ENCODE measurements at places on chromosomes 12 and 14. TPM values are rescaled to one million over a fixed set of nuclear protein-coding genes. Genes with fewer than 3 reads are reported as not detected.

The NFE2 gene
- not detected for total RNA-seq

DNA sequence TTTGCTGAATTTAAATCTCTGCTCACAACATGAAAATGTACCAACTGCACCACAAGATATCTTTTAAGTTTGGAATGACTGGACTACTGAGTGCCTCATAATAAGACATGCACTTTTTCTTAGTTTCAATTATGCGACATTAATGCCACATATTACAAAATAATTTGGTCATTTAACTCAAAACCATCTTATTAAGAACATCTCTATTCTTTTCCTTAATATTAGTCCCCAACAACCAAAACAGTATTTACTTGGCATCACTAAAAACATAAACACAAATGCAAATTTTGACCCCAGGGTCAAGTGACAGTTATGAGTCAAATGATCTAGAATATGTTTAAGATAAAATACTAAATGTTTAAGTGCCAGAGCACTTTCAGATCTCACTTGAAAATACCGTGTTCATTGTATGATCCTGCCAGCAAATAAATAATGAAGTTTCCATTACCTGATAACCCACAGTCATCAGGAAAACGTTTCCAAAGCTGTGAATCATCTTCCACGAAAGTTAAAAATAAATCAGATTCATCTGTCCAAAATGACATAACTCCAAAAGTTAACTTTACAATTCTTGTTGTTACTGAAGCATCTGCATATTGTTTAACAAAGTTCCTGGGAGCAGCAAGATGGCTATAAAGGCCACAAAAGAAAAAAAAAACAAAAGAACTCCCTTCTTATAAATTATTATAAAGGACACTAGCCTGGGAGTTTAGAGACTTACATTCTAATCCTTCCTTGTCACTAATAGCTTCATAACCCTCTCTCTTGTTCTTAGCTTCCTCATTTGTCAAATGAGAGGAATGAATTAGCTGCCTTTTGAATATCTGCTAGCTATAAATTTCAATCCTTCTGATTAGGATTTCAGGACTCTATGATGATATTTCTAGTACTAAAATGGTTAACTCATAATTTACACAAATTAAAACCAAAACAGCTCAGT lies 30.5 kb upstream of the AP4S1 start:
- H3K27ac ChIP-seq = peak overlapping the region; percentile 32
- no peaks in the 10 kb centered on the region for H3K36me3 ChIP-seq
- H3K27me3 ChIP-seq = no peaks in the 10 kb centered on the region
- no peak overlapping the region for H3K4me3 ChIP-seq
- DNase-seq = no peak

DNA sequence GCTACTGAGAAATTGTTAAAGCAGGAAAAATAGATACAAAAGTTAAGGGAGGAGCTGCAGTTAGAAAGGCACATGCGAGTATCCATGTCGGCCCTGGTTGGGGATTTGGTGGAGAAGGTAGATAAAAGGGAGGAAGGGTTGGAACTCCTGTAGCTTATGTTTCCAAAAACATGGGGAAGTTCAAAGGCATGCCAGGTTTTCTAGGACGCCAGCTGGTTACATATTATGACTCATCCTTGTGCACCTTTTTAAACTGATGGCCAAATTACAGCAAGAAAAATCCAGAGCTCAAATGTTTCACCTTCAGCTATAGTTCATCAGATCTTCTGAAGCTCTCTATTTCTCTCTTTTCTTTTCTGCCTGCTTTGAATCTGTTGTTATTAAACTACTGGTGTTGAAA lies 13.2 kb upstream of the MAP4K5 start:
- H3K27me3 ChIP-seq = no peaks in the 10 kb centered on the region
- H3K27ac ChIP-seq = no peak overlapping the region
- no peaks in the 10 kb centered on the region for H3K36me3 ChIP-seq

DNA sequence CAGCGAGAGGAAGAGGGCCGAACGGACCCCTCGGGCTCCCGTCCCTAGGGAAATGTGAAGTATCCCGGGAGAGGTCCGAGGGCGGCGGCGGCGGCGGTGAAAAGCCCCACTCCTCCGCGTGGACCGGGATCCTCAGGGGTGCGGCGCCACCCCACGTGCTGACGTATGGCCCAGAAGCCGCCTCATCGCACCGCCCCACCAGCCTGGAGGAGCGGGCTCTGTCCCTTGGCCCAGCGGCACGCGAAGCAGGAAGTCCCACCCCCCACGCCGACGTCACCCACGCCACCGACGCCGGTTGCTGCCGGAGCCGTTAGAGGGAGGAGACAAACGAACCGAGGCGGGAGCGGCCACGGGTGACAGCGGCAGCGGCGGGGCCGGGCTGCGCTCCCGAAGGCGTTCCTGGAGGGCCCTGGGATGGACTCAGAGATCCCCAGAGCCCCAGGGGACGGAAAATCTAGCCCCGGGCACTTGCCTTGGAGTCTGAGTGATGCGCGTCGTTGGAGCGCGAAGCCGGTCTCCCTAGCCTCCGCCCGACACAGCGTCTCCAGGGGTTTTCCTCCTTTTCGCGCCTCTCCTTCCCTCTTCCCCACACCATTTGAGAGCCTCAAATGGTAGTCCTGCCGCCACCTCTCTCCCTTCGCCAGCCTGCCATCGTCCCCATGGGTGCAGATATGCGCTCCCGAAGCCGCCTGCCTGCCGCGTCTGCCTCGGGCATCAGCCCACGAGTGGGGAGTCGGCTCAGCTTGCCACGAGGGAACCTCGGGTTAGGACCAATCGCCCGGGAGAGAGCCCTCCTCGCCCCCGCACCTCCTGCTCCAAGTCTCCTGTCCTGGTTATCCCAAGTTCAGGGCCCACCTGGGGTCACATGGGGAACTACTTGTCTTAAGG lies at the start of gene CEP83:
CEP83 (minus strand) TSS at position 140 of the 888 bp plus-strand sequence. CDS start 47,377 bp downstream, outside the sequence.
- no peaks in the 10 kb centered on the region for H3K27me3 ChIP-seq
- H3K4me1 ChIP-seq = peaks cover 19% of the 10 kb centered on the region
- H3K27ac ChIP-seq = peak within 1 kb of the TSS; percentile 91

GRCh38 chr12:56300644-56301464 lies 724 bp upstream of the CS start:
- peak; percentile 21 for DNase-seq
- peak overlapping the region; percentile 91 for H3K27ac ChIP-seq
- no peaks in the 10 kb centered on the region for H3K27me3 ChIP-seq
- H3K4me1 ChIP-seq = peaks cover 61% of the 10 kb centered on the region

- DNase-seq = no peak
- no peaks in the 10 kb centered on the region for H3K4me1 ChIP-seq
- no peaks in the 10 kb centered on the region for H3K36me3 ChIP-seq
- H3K27ac ChIP-seq = no peak overlapping the region
- no peaks in the 10 kb centered on the region for H3K27me3 ChIP-seq
- no peak overlapping the region for H3K4me3 ChIP-seq
Measured at GRCh38 chr14:103997391-103997790, 55.1 kb upstream of the RD3L start.

The LALBA gene
- total RNA-seq = not detected

- no peak for DNase-seq
- no peaks in the 10 kb centered on the region for H3K36me3 ChIP-seq
- no peak overlapping the region for H3K27ac ChIP-seq
- no peaks in the 10 kb centered on the region for H3K27me3 ChIP-seq
- no peaks in the 10 kb centered on the region for H3K4me1 ChIP-seq
Measured at GRCh38 chr14:73476451-73476931, 14.2 kb upstream of the RIOX1 start.

The GCH1 gene
- total RNA-seq = 10.6 TPM

The KRT3 gene
- not detected for total RNA-seq

DNA sequence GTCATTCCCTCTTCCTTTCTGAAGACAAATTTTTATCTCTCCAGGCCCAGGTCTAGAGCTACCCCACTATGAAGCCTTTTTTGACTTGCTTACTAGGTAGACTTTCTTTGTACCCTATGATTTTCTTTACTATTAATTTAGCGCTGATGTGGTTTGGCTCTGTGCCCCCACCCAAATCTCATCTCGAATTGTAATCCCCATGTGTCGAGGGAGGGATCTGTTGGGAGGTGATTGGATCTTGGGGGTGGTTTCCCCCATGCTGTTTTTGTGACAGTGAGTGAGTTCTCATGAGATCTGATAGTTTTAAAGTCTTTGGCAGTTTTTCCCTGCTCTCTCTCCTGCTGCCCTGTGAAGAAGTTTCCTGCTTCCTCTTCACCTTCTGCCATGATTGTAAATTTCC lies 118.1 kb downstream of the SLC38A1 start:
- no peaks in the 10 kb centered on the region for H3K36me3 ChIP-seq
- DNase-seq = no peak
- no peaks in the 10 kb centered on the region for H3K27me3 ChIP-seq
- H3K4me1 ChIP-seq = no peaks in the 10 kb centered on the region

- no peak for DNase-seq
- no peaks in the 10 kb centered on the region for H3K4me1 ChIP-seq
- H3K36me3 ChIP-seq = no peaks in the 10 kb centered on the region
- H3K27ac ChIP-seq = no peak overlapping the region
- H3K4me3 ChIP-seq = no peak overlapping the region
- no peaks in the 10 kb centered on the region for H3K27me3 ChIP-seq
Measured at GRCh38 chr14:93970965-93971634, 5.3 kb downstream of the ASB2 start.
